ENCODE measurements at places on chromosomes 11 and 22. TPM values are rescaled to one million over a fixed set of nuclear protein-coding genes. Genes with fewer than 3 reads are reported as not detected.
A peak's percentile ranks its signal among the peaks of the same experiment; 100 is the strongest.

DNA sequence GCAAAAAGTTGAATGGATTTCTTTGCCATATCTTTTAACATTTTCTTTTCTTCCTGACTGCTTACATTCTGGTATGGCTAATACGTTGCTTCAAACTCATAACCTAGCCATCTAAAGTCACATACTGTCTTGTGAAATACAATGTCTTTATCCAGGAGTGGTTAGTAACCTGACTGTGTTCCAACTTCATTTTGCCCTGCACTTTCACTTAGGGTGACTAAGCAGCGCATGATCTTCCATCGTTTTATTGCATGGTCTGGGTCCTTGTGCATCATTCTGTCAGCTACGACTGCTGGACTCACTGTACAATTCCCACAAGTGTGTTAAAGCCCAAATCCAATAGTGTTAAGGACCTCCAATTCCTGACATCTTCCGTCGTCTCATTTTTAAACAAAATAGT, 403.2 kb downstream of the NTM start:
- DNase-seq = no peak

- peak; percentile 70 for DNase-seq
Observed at GRCh38 chr11:35418282-35419183, 825 bp downstream of the SLC1A2 start.

DNA sequence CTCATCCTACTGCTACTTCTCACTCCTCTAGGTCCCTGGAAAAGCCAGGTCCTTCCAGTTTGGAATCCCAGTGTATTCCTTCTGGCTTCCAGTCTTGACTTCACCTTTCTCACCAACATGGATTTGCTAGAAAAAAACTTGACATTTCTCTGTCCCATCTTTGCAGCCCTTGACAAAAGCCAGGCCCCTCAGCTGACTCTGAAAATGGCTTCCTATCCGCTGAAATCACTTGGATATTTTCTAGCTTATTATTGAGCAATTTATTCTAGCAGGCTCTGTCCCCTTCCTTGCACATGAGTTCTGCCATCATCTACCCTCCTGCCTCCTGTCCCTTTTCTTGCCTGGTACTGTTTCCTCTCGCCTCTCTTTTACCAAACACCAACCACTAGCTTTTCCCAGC, 427.2 kb downstream of the BUD13 start:
- no peak for DNase-seq

DNA sequence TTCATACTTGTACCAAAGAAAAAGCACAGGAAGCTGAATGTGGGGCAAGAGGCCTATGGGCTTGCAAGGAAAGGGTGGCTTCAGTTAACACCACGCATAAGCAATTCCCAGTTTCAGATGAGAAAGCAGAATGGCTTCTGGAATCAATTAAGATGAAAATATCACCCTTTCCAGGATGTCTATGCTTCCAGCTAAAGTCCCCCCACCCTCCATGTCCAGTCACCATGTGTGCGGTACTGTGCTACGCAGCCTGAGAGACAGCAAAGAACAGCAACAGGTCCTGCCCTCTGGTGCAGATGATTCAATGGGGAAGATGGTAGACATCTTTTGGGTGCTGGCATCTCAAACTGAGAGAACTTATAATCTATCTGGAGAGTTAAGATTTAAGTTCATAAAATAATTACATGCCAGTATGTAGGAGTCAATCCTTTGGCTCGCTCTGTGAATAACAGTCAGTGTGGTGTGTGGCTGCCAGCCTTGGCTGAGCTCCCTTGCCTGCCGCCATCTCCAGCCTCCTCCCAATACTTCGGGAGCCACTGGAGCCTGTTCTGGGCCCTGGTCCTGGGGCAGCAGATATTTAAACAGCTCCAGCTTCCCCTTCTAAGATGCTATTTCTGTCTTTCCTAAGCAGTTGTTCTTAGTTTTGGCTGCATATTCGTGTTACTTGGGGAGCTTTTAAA, 44.5 kb downstream of the ME3 start:
- DNase-seq = peak; percentile 26

DNA sequence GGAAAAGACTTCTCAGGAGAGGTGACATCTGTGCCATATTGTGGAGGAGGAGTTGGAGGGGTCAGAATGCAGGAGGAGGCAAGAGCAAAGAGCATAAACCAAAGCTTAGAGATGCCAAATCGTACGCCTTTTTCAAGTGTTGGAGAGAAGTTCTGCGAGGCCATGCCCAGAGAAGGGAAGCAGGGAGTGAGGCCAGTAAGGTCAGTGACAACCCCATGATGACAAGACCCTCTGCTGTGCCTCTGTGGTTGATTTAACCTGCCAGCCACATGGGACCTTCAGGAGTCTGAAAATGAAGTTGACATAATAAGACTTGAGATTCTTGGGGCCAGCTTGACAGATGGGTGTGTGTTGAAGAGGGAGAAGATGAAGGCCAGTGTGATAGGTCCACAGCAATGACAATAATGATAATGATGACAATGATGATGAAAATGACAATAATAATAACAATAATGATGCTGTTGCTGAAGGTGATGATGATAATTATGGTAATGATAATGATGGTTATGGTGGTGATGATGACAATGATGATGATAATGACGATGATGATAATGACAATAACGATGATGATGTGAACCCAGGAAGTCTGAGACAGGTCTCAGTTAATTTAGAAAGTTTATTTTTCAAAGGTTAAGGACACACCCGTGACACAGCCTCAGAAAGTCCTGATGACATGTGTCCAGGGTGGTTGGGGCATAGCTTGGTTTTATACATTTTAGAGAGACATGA, 152.6 kb upstream of the B3GAT1 start:
- DNase-seq = no peak

- DNase-seq = no peak
Observed at GRCh38 chr11:129973068-129973467, 29.6 kb downstream of the PRDM10 start.

GRCh38 chr11:47157805-47158204, 18.9 kb downstream of the ARFGAP2 start:
- DNase-seq = peak; percentile 13

DNA sequence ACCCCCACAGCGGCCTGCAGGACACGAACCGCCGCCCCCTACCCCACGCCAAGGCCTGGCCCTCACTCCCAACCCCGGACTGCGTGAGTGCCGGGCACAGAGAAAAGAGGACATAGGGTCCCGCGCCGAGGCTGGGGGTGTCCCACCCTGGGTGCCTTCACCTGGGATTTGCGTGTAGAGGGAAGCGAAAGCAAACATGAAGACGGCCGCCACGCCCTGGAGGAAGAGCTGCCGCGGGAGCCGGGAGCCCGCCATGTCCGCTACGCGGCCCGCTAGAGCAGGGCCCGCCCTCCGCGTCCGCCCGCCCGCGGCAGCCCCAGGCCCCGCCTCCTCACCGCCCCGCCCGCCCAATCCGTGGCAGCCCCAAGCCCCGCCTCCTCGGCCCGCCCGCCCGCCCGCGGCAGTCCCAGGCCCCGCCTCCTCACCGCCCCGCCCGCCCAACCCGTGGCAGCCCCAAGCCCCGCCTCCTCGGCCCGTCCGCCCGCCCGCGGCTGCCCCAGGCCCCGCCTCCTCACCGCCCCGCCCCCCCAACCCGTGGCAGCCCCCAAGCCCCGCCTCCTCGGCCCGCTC, at the start of gene LMF2:
TSS of gene LMF2 (minus strand) at position 282 of the 570 bp plus-strand sequence. CDS start at position 255, 27 bp downstream.
- DNase-seq = peak; percentile 98

GRCh38 chr11:69949327-69949726, 128.8 kb upstream of the ANO1 start:
- DNase-seq = no peak

DNA sequence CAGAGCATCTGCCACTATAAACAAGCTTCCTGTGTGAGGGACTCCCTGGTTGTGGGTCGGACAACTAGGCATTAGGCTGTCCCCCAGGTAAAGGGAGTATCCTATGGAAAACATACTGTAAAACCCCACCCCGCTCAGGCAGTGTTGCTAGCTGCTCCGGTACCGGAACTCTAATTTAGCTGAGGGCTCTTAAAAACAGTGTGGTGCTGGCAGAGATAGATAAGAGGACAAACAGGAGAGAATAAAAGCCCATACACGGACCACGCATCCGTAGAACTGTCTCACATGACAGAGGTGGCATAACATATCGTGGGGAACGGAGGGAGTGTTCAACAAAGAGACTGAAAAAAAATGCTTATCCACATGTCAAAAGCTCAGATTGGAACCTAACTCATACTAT, 3.4 kb upstream of the MOGAT2 start:
- DNase-seq = peak; percentile 60

DNA sequence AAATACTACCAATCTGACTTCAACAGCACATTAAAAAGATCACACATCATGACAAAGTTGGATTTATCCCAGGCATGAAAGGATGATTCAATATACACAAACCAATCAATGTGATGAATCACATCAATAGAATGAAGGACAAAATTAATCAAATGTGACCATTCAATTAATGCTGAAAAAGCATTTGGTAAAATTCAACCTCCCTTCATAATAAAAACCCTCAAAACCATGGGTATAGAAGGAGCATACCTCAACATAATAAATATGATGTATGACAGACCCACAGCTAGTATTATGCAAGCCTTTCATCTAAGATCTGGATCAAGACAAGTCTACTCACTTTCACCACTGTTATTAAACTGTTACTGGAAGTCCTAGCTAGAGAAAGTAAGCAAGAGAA, 921.7 kb upstream of the RAG2 start:
- no peak for DNase-seq

DNA sequence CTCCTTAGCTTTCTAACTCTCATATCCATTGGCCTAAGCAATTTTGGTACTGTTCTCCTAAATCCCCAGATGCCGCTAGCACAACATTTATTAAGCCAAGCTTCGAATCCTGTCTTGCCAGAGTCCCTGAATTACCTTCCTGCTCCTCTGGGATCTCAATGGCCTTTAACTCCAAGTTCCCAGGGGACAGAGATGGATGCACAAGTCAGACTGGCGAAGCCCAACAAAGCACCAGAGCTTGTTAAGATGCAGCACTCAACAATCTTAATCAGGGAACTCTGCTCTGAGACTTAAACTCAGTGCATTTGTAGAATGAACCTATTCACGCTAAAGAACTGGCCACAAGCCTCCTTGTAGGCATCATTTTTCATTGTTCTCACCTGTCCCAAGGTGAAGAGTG, 9.4 kb downstream of the GALNT18 start:
- no peak for DNase-seq

GRCh38 chr22:46458525-46458924, 78.9 kb downstream of the CELSR1 start:
- no peak for DNase-seq

- DNase-seq = peak; percentile 21
Observed at GRCh38 chr22:49724030-49724892, 103.4 kb downstream of the BRD1 start.

- DNase-seq = no peak
Observed at GRCh38 chr22:32480238-32480637, 5.6 kb downstream of the FBXO7 start.

DNA sequence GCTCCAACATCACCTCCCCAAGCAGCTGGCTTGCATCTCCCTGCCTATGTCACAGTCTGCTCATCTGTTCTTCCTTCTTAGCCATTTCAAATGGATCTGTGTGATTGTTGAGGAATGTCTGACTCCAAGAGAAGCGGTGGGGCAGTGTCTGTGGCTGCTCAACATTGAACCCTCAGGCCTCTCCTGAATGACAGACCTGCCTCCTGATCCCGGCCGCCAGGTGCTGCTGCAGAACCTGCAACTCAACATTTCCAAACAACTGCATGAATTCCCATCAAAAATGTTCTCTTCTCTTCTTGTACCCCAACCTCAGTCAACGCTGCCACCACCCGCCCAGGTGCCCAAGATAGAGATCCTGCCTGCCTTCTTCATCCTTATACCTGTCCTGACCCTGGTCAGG, 132.5 kb downstream of the FBXO7 start:
- DNase-seq = no peak

GRCh38 chr11:78752494-78752893, 177.8 kb upstream of the NARS2 start:
- DNase-seq = no peak

DNA sequence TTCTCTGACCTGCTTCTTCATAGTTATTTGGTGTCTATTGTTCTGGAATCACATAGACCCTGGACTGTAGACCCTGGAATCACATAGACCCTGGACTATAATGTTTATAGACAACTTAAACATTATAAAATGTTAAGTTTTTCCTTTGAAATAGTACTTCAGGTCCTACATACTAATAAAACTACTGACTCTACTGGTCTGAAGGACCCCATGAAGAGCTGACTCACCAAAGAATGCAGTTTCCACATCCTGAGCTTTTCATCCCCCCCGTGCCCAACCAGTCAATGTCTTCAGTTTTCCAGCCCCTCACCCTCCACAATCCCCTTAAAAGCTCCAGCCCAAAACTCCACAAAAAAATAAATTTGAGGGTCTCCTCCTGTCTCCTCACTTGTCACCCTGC, 6.6 kb upstream of the PLEKHA7 start:
- no peak for DNase-seq

DNA sequence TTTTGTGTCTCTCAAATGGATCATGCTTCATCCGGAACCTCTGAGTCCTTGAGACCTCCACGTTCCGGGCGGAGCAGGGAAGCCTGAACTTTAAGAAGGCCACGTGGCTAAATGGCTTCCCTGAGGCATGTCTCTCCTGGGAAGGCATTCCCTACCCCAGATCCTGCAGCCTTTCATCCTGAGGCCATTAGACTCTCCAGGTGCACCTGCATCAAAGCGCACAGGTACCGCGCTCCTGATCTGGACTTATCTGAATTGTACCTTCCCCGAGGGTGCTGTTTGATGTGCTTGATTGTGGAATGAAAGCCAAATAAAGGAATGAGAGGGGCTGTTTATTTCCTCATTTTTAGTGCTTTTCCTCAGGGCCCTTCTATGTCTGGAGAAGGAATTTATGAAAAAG, 22.5 kb downstream of the C22orf31 start:
- no peak for DNase-seq

DNA sequence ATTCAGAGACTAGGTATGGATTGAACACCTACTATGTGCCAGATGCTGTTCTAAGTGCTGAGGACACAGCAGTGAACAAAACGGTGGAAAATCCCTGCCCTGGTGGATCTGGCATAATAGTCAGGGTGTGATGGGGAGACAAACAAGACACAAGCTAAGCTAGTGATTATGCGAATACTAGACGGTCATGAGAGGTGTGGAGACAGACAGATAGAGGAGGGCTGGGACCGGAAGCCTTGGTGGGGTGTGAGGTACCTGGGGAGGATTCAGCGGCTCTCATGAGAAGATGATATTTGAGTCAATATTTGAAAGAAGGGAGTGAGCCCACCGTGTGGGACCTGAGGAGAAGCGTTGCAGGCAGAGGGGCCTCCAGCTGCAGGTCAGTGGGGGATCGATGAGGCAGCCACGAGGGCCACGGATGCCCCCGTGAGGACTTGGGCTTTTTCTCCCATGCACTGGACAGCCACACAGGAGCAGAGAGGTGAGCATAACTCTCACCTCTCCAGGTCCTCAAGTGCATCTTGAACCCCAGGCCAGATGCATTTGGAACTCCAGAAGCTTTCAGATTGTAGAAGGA, 4.7 kb downstream of the CD5 start:
- DNase-seq = no peak

Gene OR2AT4
- not detected for polyA plus RNA-seq

Gene FTH1
- 1,229 TPM for polyA plus RNA-seq

Gene OR8D4
- not detected for polyA plus RNA-seq

Gene CHADL
- polyA plus RNA-seq = 0.08 TPM

Gene SLC35C1
- 6.5 TPM for polyA plus RNA-seq

Gene CCDC89
- polyA plus RNA-seq = 3.9 TPM

Gene OR10G8
- not detected for polyA plus RNA-seq

Gene SPTBN2
- 16.2 TPM for polyA plus RNA-seq

Gene CDON
- 4.2 TPM for polyA plus RNA-seq

Gene SHANK3
- polyA plus RNA-seq = 0.88 TPM

Gene EHBP1L1
- 48.7 TPM for polyA plus RNA-seq

Gene TCN2
- 4.1 TPM for polyA plus RNA-seq

Gene HOATZ
- 4.9 TPM for polyA plus RNA-seq
